Stimulated activated CD8-positive, alpha-beta memory T cell treated with anti-CD3 and anti-CD28 coated beads, Interleukin-7, amount 100 ng/mL, for 1 hour (primary cell): ENCODE measurements at places on chromosomes 12 and 14.

- no peak for DNase-seq
Observed at GRCh38 chr12:82857911-82858533, 171.3 kb downstream of the TMTC2 start.

- no peak for DNase-seq
Observed at GRCh38 chr12:5022465-5023061, 21.1 kb upstream of the KCNA5 start.

- no peak for DNase-seq
Observed at GRCh38 chr14:24465805-24466204, 23.2 kb upstream of the SDR39U1 start.

DNA sequence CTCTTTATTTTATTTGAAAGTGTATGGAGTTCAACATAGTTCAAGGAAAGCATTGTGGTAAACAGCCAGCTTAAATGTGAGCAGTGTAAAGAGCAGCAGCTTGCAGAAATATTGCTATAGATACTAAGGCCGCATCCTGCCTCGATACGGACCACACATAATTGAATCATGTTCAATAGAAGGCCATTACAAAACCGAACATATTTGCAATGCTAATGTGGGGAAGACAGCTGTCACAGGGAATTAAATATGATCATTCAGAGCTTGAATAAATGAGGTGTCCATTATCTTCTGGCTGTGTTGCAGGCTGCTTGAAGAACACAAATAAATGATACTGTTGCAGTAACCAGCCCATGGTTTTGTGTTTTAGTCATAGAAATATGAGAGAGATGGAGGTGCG is 173.2 kb downstream of the BRMS1L start:
- no peak for DNase-seq

DNA sequence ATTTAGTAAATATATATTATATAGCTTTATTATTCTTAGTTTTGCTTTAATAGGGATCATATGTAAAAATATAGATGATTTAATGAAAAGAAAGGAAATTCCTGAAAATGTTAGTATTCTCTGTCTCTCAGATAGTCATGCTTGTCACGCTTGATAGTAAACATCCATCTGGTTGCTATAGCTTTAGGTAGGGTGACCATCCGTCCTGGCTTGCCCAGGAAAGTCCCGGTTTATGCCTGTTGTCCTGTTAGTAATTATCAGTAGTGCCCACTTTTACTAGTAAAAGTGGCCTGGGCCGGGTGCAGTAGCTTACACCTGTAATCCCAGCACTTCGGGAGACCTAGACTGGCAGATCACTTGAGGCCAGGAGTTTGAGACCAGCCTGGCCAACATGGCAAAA is 23.8 kb downstream of the CFAP54 start:
- no peak for DNase-seq

GRCh38 chr14:92455231-92455630 is 58.4 kb upstream of the RIN3 start:
- no peak for DNase-seq

GRCh38 chr12:47650469-47650868 is 55.4 kb downstream of the RPAP3 start:
- no peak for DNase-seq

GRCh38 chr12:107486140-107486892 is 199.3 kb upstream of the PWP1 start:
- DNase-seq, result no peak

- DNase-seq, result no peak
Observed at GRCh38 chr14:61565181-61565580, 130.1 kb upstream of the HIF1A start.

DNA sequence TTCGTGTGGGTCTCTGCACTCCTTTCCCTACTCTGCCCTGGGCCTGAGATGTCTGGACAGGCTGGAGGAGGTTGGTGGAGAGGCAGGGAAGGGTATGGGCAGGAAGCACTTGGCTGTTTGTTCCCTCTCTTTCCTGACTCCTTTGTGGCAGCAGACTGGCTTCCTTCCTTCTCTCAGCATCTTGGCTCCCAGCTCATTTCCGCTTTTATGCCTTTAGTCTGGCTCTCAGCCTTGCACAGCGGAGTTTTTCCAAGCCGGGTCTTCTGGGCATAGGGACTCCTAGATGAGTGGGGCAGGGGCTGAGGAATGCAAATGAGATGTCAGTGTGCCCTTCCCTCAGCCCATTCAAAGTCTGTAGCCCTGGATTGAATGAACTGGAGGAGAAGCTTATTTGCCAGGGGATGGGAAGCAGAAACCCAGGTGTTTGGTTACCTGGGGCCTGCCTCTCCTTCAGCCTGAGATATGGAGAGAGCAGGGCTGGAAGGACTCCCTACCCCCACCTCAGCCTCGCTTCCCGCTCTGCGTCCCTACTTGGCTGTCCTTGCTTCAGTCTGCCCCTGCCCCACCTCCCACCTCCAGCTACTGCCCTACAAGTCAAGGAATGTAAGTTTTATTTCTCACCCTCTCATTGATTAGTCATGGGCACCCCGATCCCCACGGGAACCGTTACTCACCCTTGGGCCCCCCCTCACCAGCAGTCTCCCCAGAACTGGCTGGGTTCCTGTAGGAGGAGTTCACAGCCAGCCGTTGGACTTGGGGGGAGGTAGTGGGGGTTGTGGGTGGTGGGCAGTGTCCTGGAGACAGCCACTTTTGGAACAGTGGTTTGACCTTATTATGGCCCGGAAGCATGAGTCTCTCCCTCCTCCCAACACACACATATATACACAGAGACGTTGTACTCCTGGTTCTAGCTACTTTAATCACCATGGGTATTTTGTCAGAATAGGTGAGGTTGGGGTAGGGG is 9.3 kb upstream of the ITGA5 start:
- no peak for DNase-seq

DNA sequence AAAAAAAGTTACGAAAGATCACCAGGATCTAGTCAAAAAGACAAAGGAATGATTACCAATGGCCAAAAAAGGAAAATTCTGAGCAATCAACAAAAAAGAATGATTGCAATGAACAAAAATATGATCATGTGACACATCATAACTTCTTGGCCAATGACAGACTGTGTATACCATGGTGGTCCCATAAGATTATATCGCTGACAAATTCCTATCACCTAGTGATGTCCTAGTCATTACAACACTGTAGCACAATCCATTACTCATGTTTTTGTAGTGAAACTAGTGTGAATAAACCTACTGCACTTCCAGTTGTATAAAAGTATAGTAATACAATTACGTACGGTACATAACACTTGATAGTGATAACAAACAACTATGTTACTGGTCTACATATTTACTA is 12.3 kb downstream of the SEL1L start:
- DNase-seq, result no peak

DNA sequence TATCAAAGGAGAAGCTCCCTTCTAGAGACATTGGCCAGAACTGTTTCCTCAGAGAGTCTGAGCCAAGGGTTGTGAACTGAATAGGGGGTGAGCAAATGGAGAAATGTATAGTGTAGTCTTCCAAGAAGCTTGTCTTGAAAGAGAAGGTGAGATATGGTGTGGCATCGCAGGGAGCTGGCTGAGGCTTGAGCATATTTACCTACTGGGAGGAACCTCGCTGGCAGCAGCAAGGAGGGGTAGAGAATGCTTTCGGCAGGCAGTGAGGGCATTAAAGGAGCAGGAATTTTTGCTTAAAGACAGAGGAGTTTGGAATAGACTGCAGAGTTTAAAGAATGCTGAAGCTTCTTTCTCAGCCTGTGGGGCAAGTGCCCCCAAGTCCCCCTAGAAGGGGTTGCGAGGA is 59.3 kb upstream of the PRMT8 start:
- no peak for DNase-seq

GRCh38 chr12:92010368-92010767 is 135.3 kb downstream of the BTG1 start:
- DNase-seq, result no peak

DNA sequence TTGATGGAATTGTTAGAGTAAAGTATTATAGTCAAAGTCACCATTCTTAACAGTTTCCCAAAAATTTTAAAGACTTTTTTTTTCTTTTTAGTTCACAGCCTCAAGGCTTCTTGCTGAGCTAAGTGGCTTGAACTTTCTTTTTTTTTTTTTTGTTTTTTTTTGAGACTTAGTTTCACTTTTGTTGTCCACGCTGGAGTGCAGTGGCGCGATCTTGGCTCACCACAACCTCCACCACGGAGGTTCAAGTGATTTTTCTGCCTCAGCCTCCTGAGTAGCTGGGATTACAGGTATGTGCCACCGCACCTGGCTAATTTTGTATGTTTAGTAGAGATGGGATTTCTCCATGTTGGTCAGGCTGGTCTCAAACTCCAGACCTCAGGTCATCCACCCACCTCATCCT is 92.8 kb downstream of the SETD3 start:
- no peak for DNase-seq

- no peak for DNase-seq
Observed at GRCh38 chr12:39348523-39348922, 94.4 kb downstream of the KIF21A start.

GRCh38 chr12:4107436-4107878 is 166.1 kb upstream of the CCND2 start:
- DNase-seq, result peak; percentile 38

DNA sequence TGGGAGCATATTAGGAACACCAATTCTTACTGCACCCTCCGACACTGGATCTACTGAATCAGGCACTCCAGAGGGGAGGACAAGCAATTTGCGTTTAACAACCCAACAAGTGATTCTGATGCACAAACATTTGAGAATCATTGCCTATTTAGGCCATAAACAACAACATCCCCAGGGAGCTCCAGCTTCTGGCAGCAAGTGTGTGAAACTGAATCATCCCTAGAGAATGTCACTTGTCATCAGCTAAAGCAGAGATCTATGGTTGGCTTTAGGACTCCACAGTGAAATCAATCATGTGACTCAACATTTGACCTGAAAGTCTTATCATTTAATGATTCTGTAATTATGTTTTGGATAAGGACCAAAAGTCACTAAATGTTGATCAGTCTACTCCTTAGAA is 505.0 kb upstream of the FLRT2 start:
- no peak for DNase-seq

DNA sequence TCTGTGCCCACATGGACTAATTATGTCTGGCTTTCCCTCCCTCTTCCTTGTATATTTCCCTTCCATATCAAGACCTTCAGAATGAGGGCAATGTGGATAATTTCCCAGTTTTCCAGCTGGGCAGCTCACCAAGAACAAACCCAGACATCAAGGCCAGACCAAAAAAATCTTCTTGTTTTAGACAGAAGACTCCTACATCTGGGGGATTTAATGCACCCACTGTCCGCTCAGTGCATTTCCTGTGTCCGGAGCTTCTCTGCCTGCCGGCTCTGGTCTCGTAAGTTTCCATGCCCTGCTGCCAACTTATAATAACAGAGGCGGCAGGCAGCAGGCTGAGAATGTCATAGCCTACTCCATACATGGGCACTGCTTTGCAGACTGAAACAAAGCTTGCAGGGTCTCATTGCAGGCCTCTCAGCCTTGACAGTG is 207.2 kb upstream of the BCL2L14 start:
- no peak for DNase-seq
